ENCODE measurements at places on chromosomes 1 and 21.

DNA sequence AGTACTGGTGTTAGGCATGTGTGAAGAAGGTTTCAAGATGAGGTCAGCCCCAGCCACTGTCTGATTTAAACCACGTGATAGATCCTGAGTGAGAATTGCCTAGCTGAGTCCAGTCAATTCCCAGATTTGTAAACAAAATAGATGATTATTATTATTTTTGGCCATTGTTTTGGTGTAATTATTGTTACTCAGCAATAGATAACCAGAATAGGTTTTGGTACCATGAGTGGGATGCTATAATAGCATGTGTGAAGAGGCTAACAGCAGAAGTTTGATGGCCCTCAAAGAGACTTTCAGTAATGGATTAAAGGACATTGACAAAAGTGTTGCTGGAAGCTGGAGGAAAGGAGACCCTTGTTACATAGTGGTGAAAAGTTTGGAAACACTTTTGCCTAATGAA is 214.8 kb downstream of the BACH1 start:
- no peak for DNase-seq

GRCh38 chr1:20819818-20820217 is 32.7 kb upstream of the HP1BP3 start:
- DNase-seq = no peak

GRCh38 chr21:28754127-28754611 is 238.5 kb downstream of the LTN1 start:
- no peak for DNase-seq

- no peak for DNase-seq
Measured at GRCh38 chr1:231122143-231122542, 39.7 kb upstream of the TRIM67 start.

DNA sequence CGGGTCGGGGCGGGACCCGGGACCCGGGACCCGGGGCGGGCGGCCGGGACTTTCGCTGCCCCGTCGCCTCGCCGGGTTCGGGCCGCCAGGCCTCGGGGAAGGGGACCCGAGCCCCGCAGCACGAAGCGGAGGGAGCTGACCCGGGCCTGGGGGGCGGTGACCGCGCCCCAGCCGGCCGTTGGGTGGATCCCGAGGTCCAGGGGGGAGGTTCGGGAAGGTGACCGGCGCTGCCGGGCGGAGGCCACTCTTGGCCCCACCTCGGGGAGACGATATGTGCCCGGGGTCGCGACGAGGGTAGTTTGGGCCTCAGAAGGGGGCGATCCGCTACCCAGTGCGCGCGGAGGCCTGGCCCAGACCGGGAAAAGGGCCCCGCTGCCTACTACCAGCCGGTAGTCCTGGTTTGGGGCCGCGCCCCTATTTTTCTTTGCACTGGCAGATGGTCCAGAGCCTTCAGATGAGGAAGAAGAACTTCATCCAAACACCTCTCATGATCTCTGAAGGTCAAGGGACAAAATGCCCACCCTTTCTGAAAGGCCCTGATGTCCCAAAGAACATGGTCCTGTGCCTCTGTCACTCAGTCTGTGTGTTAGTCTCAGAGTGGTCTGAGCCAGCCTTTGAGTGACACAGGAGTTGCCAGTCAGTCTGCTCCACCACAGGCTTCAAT is 766 bp downstream of the AGO4 start:
- DNase-seq = peak; percentile 27

- no peak for DNase-seq
Measured at GRCh38 chr1:240691501-240691900, 79.5 kb upstream of the GREM2 start.

DNA sequence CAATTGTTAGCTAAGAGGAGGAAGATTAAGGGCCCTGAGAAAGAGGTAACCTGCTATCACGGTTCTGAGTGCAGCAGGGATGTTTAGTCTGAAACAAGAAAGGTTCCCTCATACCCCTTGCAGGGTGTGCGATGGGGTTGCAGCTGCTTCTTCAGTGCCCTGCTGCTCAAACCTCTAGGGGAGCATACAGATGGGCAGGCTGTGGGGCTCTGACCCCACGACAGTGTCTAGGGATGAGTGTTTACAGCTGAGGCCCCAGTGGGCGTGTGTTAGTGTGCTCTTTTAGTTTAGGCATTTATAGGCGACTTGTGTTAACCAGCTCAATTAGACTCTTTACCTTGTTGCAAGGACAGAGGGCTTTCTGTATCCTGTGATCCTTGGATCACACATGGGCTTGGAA is 41.3 kb upstream of the PLA2G5 start:
- no peak for DNase-seq

- no peak for DNase-seq
Measured at GRCh38 chr21:15732290-15732995, 2.7 kb downstream of the USP25 start.

GRCh38 chr21:30676737-30677136 is 34.1 kb downstream of the KRTAP20-3 start:
- DNase-seq = no peak

DNA sequence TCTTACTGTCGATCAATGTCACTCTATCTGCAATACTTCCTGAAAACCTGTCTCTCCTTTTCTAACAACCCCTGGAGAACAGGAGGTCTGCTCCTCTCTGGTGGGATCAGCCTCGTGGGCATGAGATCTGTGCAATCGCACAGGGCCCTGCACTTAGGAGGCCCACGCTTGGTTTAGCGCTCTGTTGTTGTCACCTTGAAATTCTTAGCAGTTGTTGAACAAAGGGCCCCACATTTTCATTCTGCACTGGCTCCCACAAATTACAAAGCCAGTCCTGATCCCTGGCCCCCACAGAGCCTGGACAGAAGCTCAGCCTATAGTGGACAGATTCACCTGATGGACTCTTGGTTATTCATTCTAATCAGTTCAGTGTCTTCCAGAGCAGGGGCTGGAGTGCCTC is 18.6 kb downstream of the SPOCD1 start:
- DNase-seq = no peak
